ENCODE measurements at places on chromosomes 4 and X.

DNA sequence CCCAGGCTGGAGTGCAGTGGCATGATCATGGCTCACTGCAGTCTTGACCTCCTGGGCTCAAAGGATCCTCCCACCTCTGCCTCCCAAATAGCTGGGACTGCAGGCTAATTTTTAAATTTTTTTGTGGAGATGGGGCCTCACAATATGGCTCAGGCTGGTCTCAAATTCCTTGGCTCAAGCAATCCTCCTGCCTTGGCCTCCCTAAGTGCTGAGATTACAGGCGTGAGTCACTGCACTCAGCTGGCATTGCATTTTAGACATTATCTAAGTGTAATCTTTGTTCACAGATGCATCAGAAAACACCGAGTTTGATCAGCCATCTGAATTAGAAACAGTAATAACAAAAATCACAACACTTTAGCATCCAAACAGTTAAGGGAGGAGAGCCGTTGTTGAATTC is 53.4 kb upstream of the CBR4 start:
- DNase-seq: no peak

GRCh38 chrX:95152810-95153209 is 1478.8 kb downstream of the FAM133A start:
- DNase-seq: no peak

DNA sequence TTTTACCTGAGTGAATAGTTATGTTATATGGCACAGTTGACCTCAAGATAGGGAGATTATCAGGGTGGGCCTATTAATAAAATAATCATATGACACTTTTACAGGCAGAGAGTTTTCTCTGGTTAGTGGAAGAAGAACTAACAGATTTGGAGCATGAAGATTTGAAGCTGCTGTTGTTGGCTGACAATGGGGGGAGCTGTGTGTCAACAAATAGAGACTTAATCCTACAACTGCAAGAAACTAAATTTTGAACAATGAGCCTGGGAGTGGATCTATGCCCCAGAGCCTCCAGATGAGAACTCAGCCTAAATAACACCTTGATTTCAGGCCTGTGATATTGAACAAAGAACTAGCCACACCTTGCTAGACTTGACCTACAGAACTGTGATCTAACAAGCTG is 7.2 kb upstream of the CCSER1 start:
- DNase-seq: no peak

DNA sequence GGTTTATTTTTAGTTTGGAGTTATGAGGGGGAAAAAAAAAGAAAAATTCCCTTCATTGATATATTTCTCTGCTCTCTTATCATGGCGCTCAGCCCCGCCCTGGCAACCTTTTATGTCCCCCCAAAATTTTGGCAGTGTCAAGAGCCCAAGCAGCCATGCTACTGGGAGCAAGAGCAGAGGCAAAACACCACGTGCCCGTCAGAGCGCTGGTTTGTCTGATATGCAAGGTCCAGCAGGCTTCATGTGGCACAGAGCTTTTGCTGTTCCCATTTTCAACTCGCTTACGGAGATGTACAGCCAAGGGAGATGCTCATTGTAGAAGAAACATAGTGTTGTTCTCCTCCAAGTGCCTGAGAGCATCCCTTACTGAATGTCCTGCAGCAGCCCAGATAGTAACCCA is 27.3 kb downstream of the SLITRK2 start:
- DNase-seq: no peak

DNA sequence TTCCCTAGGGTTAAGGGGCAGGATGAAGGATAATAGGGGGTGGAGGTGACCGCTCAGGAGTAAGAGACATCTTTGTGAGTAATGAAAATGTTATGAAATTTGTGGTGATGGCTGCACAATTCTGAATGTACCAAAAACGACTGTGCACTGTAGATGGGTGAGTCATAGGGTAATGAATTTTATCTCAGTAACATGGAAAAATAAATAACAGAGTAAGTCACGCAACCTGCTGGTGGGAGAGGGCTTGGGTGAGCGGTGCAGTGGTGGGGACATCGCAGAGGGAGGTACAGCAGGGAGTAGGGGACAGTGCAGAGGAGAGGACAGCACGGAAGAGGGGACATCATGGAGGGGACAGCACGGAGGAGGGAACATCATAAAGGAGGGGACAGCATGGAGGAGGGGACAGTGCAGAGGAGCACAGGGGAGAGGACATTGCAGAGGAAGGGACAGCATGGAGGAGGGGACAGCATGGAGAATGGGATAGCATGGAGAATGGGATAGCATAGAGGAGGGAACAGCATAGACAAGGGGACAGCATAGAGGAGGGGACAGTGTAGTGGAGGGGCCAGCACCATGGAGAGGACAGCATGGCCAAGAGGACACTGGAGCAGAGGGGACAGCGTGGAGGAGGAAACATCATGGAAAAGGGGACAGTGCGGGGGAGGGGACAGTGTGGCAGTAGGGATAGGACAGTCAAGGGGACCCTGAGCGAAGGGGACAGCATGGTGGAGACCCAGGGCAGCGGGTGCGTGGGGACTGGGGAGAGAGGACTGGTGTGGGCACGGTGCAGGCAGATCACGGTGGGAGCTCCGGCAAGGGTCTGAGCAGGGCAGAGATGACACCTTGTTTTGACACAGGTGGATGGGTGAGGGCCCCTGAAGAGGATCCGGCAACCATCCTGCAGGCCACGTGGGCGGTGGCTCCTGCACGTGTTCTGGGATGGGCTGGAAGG is 68.5 kb upstream of the MXD4 start:
- DNase-seq: no peak

DNA sequence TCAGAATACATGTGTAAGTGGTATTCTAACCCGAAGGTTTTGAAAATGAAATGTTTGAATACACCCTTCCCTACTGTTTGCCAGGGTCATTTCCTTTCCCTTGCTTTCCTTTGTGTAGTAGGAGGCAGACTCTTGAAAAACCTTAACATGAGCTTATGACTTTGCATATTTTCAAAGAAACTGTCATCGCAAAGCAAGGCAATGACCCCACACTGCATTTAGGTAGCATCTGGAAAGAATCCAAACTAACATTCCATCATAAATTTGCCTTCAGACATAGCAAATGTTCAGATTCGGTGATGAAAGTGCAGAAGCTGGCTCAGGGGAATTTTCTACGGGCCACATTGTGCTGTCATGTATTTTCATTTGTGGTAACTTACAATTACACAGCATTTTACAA is 32.3 kb downstream of the SH2D1A start:
- DNase-seq: no peak

DNA sequence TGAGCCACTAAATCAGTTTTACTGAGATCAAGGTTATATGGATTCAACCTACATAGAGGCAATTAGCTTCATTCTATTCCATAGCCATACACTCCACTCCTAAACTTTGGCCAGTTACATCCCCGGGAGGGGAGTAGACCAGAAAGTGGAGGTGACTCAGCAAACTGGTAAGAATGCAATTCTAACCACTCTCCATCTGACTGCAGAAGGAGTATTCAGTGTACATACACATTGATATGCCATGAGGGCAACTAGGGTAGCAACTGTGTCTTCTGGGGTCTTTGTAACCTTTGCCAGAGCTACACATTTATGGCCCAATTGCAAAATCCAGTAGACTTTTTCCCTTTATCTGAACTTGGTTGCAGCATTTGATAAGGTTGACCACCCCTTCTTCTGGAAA is 7.6 kb downstream of the SLC25A43 start:
- no peak for DNase-seq

GRCh38 chr4:8009097-8009496 is 69.4 kb upstream of the AFAP1 start:
- no peak for DNase-seq

DNA sequence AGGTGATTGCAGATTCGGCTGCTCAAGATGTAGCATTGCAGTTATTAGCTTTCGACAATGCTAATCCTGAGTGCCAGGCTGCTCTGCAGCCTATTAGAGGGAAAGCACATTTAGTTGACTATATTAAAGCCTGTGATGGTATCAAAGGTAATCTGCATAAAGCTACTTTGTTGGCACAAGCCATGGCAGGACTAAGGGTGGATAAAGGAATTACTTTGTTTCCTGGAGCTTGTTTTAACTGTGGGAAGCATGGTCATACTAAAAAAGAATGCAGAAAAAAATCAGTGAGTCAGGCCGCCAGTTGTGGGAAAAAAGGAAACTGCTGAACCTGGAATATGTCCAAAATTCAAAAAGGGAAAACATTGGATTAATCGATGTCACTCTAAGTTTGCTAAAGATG is 154.9 kb upstream of the TECRL start:
- no peak for DNase-seq

GRCh38 chrX:77771601-77772000 is 14.4 kb downstream of the ATRX start:
- no peak for DNase-seq

GRCh38 chr4:140163029-140163810 is 9.2 kb upstream of the MAML3 start:
- no peak for DNase-seq
